Activated T-helper 17 cell treated with anti-CD3 and anti-CD28 coated beads, Interleukin-2, amount 50 U/mL, for 72 hours (primary cell): ENCODE measurements at places on chromosomes 4 and X.

DNA sequence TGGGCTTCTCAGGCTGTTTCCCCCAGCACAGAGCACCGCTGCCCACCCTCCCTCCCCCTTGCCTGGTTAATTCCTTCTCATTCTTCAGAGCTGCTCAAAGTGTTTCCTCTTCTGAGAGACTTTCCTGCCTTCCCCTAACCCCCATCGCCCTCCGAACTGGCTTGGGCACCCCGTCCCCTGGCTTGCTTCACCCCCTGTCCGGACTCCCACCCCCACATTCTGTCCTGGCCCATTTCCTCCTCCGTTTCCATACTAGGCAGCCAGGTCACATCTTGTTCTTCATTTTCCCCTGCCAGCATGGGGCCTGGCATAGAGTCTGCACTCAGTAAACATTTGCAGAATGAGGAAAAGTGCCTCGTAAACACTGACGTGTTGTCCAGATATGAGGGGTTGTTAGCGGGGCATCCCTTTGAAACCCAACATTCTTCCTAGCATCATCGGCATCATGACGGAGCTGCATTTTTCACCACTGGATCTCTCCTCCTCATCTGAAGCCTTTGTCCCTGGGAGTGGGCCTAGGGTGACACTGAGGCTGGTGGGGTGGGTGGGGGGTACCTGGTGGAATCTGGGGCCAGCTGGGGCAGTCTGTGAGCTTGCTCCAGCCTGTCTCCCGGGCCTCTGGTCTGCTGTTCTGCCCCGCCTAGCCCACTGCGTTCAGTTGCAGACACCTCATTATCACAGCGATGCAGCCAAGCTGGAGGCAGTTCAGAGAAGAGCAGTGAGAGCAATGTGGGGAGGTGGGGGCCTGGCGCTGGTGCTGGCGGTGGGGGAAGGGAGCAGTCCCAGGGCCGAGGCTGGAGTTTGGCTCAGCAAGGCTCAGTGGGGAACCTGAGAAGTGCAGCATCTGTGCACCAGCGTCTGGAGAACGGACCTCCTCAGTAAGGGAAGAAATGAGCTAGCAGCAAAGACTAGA lies 149.4 kb upstream of the PJA1 start:
- H3K4me1 ChIP-seq: no peaks in the 10 kb centered on the region
- no peaks in the 10 kb centered on the region for H3K27me3 ChIP-seq
- no peak overlapping the region for H3K4me3 ChIP-seq
- H3K27ac ChIP-seq: no peak overlapping the region
- H3K36me3 ChIP-seq: no peaks in the 10 kb centered on the region
- no peak for ATAC-seq

GRCh38 chr4:73725985-73726384 lies 14.4 kb upstream of the CXCL8 start:
- H3K4me1 ChIP-seq: no peaks in the 10 kb centered on the region
- H3K27me3 ChIP-seq: peaks cover under 1% of the 10 kb centered on the region
- no peaks in the 10 kb centered on the region for H3K36me3 ChIP-seq
- H3K27ac ChIP-seq: no peak overlapping the region
- H3K4me3 ChIP-seq: no peak overlapping the region

DNA sequence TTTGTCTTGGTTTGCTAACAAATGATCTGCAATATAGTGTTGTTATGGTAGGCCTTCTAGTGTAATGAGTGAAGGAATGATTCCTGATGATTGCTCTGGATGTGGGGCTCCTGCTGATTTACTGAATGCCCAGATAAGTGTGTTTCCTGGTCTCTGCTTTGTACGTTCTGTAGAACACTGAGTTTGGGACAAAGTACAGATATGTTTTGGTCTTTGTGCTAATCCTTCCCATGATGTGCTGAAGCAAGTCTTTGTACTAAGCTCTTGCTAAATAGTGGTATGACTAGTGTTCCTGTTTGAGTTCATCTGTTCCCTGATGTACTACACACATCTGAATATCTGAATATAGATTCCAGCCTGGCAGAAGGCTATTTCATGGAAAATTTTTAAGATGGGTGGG lies 36.9 kb upstream of the XIAP start:
- H3K4me3 ChIP-seq: no peak overlapping the region
- no peak for ATAC-seq
- H3K36me3 ChIP-seq: no peaks in the 10 kb centered on the region
- no peaks in the 10 kb centered on the region for H3K4me1 ChIP-seq

- H3K36me3 ChIP-seq: no peaks in the 10 kb centered on the region
- no peak overlapping the region for H3K4me3 ChIP-seq
- H3K4me1 ChIP-seq: no peaks in the 10 kb centered on the region
- H3K27ac ChIP-seq: no peak overlapping the region
- ATAC-seq: no peak
Observed at GRCh38 chr4:180280076-180280475, 1963.1 kb upstream of the TENM3 start.

GRCh38 chrX:40818236-40818635 lies 82.9 kb upstream of the MED14 start:
- H3K4me3 ChIP-seq: no peak overlapping the region
- no peaks in the 10 kb centered on the region for H3K4me1 ChIP-seq
- ATAC-seq: no peak
- H3K27ac ChIP-seq: no peak overlapping the region
- H3K36me3 ChIP-seq: no peaks in the 10 kb centered on the region

- no peak overlapping the region for H3K27ac ChIP-seq
- H3K4me3 ChIP-seq: no peak overlapping the region
- H3K36me3 ChIP-seq: no peaks in the 10 kb centered on the region
- no peak for ATAC-seq
- H3K4me1 ChIP-seq: no peaks in the 10 kb centered on the region
Observed at GRCh38 chr4:42678512-42678911, 21.6 kb upstream of the ATP8A1 start.

DNA sequence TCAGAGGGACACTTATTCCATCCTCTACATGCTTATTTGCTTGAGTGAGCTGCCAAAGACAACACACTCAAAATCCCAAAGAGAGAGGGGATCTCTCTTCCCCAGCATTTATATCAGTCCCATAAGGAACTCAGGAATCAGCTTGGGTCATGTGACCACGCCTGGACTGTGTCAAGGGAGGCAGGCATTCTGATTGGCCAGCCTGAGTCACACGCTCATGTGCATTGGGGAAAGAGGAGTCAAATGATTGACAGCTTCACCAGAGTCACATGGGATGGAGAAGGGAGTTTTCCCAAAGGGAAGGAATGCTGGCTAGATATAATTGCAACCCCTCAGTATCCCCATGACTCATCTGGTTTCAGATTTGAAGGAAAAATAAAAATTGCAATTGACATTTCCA lies 49.0 kb downstream of the RWDD4 start:
- H3K4me3 ChIP-seq: no peak overlapping the region
- no peak overlapping the region for H3K27ac ChIP-seq
- H3K27me3 ChIP-seq: peaks cover 5% of the 10 kb centered on the region
- no peaks in the 10 kb centered on the region for H3K36me3 ChIP-seq

DNA sequence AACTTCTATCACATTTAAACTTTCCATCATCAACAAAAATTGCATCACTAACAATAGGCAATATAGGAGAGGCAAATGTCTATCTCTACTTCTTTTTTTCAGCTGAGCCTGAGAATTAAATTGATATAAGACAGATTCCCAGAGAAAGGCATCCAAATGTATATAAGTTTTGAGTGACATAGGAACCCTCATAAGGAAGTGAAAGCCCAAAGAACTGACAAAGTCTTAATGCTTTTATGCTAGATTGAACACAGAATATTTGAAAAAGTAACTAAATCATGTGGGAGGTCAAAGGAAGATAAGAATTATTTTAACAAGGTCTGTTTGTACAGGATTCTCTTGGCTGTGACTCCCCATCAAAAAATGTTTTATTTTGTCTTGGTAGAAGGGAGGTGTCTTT lies 714.9 kb downstream of the GRXCR1 start:
- no peaks in the 10 kb centered on the region for H3K36me3 ChIP-seq
- H3K4me1 ChIP-seq: no peaks in the 10 kb centered on the region
- no peak for ATAC-seq
- no peak overlapping the region for H3K4me3 ChIP-seq
- H3K27ac ChIP-seq: no peak overlapping the region

- no peaks in the 10 kb centered on the region for H3K4me1 ChIP-seq
- no peak overlapping the region for H3K27ac ChIP-seq
- no peak for ATAC-seq
Observed at GRCh38 chr4:7546152-7546808, 111.5 kb upstream of the PSAPL1 start.

DNA sequence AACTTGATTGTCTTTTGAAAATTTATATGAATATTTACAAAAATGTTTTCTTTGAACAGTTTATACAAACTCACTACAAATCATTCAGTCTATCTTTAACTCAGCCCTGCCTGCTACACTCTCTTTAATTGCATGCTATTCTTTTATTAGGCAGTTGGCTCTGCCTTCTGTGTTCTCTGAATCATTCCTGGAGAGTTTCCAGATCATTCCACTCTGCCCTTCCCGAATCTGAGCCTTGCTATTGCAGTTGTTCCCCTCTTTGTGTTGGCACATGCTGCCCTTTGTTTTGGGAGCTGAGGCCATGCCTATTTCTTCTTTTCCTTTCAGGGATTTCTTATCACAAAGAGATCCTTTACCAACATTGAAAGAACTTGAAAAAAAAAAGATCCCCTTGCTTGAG lies 8.7 kb upstream of the TECRL start:
- H3K27ac ChIP-seq: no peak overlapping the region
- no peaks in the 10 kb centered on the region for H3K4me1 ChIP-seq
- no peaks in the 10 kb centered on the region for H3K27me3 ChIP-seq
- no peaks in the 10 kb centered on the region for H3K36me3 ChIP-seq

GRCh38 chr4:139794158-139794954 lies 128.7 kb downstream of the MGST2 start:
- no peak for ATAC-seq
- H3K27me3 ChIP-seq: peaks cover 21% of the 10 kb centered on the region
- no peaks in the 10 kb centered on the region for H3K4me1 ChIP-seq
- H3K36me3 ChIP-seq: no peaks in the 10 kb centered on the region

GRCh38 chr4:182185491-182185890 lies 57.7 kb upstream of the TENM3 start:
- H3K27ac ChIP-seq: no peak overlapping the region
- H3K4me1 ChIP-seq: no peaks in the 10 kb centered on the region
- peaks cover 4% of the 10 kb centered on the region for H3K27me3 ChIP-seq

DNA sequence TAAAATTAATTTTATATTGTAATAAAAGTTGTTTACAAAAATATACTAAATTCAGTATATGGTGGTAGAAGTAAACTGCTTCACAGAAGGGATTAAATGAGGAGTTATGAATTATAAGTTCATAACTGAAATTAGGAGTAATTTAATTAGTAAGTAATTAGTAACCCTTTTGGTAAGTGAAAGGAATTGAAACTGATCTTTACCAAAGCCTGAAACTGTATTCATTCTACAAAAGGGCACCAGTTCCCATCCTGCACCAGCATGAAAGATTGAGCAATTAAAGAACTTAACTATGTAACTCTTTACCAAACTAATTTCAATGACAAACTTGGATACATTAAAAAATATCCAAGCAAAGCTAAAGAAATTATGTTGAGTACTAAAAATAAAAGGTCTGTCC lies 8.2 kb downstream of the MED14 start:
- H3K36me3 ChIP-seq: peaks cover 70% of the 10 kb centered on the region
- H3K4me3 ChIP-seq: no peak overlapping the region
- H3K4me1 ChIP-seq: peaks cover 21% of the 10 kb centered on the region
- no peak overlapping the region for H3K27ac ChIP-seq
